Tibial artery (tissue), 4 donors: ENCODE measurements at places on chromosomes 1 and 21.
A peak's percentile ranks its signal among the peaks of the same experiment; 100 is the strongest.

GRCh38 chr1:78440381-78440793, 50.4 kb upstream of the PTGFR start:
- no peak for DNase-seq
- H3K4me1 ChIP-seq, result no peaks in the 10 kb centered on the region
- no peaks in the 10 kb centered on the region for H3K27me3 ChIP-seq
- no peak overlapping the region for H3K27ac ChIP-seq
- H3K4me3 ChIP-seq, result no peak overlapping the region
- no peaks in the 10 kb centered on the region for H3K36me3 ChIP-seq

GRCh38 chr1:185853739-185854138, 119.5 kb downstream of the HMCN1 start:
- no peak overlapping the region for H3K27ac ChIP-seq
- H3K4me1 ChIP-seq, result no peaks in the 10 kb centered on the region
- no peak for DNase-seq
- no peaks in the 10 kb centered on the region for H3K36me3 ChIP-seq

- no peaks in the 10 kb centered on the region for H3K27me3 ChIP-seq
- peak overlapping the region; percentile 87 for H3K27ac ChIP-seq
- no peaks in the 10 kb centered on the region for H3K36me3 ChIP-seq
- H3K4me3 ChIP-seq, result peak overlapping the region; percentile 62
- peak; percentile 99 for DNase-seq
Observed at GRCh38 chr1:9428601-9429341, 110.5 kb upstream of the SLC25A33 start.

DNA sequence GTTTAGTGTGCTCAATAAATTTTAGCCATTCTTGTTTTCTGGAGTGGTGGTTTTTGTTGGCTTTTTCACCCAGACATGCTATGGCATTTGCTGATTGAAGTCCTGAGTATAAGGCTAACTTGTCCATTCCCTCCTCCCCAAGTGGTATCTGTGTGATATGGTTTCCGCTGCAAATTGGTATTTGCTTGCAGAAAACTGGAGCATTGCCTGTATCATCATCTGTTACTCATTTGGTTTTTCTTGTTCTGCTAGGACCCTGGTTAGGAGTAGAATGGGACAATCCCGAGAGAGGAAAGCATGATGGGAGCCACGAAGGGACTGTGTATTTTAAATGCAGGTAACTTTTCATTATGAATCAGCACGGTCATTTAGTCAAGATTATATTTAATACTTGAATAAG, 34.0 kb downstream of the TBCE start:
- no peaks in the 10 kb centered on the region for H3K27me3 ChIP-seq
- no peaks in the 10 kb centered on the region for H3K4me1 ChIP-seq
- H3K27ac ChIP-seq, result no peak overlapping the region
- H3K36me3 ChIP-seq, result peaks cover 12% of the 10 kb centered on the region
- no peak for DNase-seq
